ENCODE measurements at places on chromosomes 11 and 22. TPM values are rescaled to one million over a fixed set of nuclear protein-coding genes. Genes with fewer than 3 reads are reported as not detected.

DNA sequence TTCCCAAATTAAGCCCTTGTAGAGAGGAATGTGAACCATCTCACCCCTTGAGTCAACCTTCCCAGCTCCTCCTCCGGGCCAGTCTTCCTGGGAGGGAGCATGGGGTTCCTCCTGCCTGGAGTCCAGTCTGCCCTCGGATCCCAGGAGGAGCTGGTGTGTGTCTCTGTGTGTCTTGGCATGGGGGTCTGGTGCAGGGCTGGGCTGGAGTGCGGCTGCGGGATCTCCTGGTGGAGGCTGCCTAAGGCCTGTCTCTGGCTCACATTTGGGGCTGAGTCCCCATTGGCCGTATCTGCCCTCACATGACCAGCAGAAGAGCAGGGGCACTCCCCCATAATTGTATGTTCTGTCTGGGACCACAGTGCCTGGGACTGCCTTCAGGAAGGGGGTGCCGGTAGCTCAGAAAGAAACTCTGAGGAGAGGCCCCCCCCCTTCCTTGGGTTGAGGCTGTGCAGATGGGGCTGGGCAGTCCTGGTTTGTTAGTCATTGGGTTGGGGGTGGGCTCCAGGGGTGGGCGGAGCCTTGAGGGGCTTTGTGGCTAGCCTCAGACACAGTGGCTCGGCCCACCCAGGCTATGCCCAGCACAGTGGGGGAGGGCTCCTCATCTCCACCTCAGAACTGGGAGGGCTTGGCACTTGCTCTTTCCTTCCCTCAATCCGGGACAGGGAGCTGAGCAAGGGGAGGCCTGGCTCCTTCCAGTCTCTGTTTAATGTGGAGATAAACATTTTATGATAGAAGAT lies 2.9 kb downstream of the C1QTNF5 start:
- peak; percentile 62 for DNase-seq

- DNase-seq, result no peak
Measured at GRCh38 chr22:25402160-25402500, 162.3 kb upstream of the GRK3 start.

GRCh38 chr11:68550485-68550817 lies 89.9 kb downstream of the PPP6R3 start:
- DNase-seq, result no peak

DNA sequence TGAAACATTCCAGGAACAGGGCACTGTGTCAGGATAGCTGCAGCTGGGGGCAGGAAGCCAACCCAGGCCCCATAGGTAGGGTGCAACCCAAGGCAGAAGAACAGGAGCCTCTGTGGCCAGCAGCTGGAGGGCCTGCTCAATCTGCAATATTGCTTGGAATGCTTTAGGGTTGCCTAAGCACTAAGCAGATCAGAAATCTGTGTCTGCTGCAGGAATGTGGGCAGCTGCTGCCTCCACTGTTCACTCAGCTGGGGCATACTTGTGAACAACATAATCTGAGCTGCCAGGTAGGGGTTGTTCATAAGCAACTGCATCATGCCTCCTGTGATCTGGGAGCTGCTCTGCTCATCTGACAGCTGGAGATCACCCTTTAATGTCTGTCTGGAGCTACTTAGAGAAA lies 1.7 kb downstream of the UBQLNL start:
- no peak for DNase-seq

DNA sequence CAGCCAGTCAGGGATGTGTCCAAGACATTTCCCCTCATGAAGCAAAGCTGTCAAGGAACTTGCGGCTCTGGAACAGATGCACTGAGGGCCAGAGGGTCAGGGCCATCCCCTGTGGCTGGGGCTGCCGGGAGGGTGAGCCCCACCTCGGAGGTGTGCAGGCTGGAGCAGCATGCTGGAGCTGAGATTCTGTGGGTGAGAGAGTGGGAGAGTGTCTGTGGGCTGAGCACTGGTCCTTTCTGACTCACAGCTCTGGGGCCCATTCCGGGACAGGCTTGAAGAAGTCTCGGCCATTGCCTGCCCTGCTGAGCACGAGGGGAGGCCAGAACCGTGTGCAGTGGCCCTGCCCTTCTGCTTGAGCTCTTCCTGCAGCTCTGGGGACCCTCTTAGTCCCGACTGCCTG lies 2.1 kb downstream of the OMP start:
- no peak for DNase-seq

DNA sequence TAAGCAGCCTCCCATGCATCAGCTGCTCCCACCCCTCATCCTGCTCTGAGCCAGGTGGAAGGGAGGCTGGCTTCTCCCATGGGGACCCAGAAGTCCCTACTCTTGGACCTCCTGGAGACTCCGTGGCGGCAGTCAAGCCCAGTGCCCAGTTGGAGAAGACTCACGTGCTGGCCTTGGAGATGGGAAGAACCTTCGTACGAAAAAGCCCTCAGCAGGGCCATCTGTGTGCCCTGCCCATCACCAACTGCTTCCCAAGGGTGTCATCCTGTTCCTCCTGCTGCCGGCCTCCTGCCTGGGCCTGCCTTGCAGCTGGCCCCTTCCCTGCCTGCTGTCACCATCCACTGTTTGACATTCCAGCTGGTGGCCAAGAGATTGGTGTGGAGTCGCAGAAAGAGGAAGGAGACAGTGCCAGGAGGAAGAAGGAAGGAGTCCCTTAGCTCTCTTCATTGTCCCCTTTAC lies 28.0 kb downstream of the ARHGAP1 start:
- no peak for DNase-seq

GRCh38 chr11:11461473-11461872 lies 108.4 kb upstream of the CSNK2A3 start:
- DNase-seq, result peak; percentile 26

- no peak for DNase-seq
Measured at GRCh38 chr11:79813551-79813950, 372.7 kb upstream of the TENM4 start.

DNA sequence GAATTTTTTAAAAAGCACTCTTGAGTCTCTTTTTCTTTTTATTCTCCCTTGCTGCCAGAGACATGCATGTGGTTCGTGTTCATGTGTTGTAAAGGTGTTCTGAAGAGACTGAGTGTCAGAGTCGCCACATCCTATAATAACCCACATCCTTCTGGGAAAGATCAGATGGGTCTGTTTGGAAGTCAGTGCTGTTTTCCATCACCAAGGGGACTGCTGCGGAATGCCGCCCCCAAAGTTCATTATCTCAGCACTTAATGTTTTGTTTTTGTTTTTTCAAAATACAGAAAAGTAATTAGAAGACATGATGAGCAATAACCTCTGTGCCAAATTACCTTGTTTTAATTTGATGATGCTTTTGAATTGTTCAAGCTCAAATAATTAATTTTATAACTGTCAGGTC lies 56.9 kb upstream of the EIF3M start:
- no peak for DNase-seq

DNA sequence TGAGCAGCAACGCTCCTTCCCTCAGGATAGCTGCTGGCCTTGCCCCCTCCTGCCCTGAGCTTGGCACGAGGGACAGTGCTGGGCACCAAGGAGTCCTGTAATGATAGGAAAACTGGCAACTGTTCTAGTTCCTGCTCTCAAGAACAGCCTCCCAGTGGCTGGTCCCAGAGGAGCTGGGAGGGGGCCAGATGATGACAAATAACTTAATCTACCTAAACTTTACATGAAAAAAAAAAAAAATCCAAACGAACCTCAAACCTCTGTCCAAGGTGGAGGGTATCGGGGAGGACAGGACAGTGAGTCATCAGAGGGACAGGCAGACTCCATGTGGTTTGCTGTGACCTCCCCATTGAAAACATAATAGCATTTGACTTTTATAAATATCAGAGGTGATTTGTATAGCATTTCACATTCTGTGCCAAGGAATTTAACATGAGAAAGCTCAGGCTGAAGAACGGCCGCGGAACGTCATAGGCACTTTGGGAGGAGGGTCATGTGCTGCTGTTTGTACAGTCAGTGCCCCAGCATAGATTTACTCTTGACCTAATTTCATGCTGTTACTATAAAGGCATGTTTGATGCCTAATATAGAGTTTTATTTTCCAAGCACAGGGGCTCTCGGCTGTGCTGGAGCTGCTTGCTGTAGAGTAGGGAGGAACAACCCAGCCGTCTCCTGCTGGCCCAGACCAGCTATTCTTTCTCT lies 98.2 kb upstream of the NNMT start:
- DNase-seq, result peak; percentile 94

GRCh38 chr11:68683121-68683520 lies 1.2 kb upstream of the GAL start:
- no peak for DNase-seq

- DNase-seq, result no peak
Measured at GRCh38 chr22:37370306-37370979, 56.8 kb downstream of the ELFN2 start.

GRCh38 chr11:47259232-47259977 lies 1.6 kb downstream of the NR1H3 start:
- DNase-seq, result no peak

DNA sequence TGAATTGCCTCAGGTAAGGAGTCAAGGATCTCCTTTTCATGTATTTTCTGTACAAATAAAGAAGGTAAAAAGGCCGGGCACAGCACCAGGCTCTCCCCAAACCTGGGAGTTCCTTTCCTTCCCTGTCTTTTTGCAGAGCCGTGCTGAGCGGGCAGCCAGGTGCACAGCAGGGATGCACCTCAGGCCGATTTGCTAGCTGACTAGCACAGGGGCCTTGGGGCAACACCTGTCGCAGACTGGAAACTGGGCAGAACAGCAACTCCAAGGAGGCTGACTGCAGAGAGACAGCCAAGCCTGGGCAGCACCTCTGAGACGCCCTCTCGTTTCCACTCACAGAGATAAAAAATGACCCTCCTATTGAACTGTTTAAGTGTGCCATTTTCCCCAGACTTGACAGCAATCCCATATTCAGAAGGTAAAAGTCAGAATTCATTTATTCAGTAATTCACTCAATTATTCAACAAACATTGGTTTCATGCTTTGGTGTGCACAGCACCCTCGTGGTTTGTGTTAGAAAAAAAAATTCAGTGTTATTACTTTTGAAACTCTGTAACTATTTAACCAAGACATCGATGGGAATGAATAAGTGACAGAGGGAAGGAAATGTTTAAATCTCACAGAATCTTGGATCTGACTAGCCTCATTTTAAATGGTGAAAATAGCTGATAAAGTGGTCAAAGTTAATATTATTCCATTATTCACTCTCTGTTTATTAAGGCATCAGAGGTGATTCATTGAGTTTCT lies 120.9 kb downstream of the GALNT18 start:
- DNase-seq, result no peak

- DNase-seq, result peak; percentile 55
Measured at GRCh38 chr11:123429913-123430720, at the start of gene GRAMD1B. Gene GRAMD1B (plus strand): TSS chr11:123430269. CDS start chr11:123430793, 524 bp downstream.

CCDC116 gene
- total RNA-seq, result 0.26 TPM

BRD1 gene
- 17.9 TPM for total RNA-seq

ANO5 gene
- total RNA-seq, result not detected

PDE2A gene
- 0.06 TPM for total RNA-seq

TMEM132A gene
- 36.7 TPM for total RNA-seq
